T-cell (primary cell): ENCODE measurements at places on chromosomes 1 and 21.

DNA sequence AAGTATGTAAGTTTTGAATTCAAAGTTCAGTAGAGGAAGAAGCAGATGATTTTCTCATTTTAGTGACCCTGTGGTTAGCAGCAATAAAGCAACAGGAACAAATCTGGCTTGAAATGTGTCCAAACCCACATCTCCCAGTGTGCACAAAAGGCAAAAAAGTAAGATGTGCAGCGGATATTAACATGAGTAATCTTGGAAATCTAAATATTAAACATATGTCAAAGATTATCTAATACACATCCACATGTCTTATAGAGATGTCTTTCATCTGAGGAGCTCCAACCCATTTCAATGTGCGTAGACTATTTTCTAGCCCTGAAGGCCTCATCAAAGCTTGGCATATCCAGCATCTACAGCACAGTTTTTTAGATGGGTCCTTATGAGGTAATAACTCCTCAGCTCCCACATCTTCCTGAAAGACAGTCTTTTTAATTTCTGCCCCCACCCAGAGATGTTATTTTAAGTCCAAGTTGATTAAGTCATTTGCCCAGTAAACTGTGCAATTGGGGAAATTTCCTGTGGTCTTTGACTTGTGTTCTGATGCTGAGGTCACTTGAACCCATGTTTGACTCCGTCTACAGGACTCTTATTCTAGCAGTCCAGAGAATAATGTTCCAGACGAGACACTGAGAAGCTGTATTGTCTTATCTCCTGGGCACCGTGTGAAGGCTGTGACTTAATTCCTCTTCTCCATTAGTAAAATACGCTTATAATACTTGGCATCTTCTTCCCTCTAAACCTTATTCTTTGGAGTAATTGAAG is 73.7 kb downstream of the LMO4 start:
- no peak for DNase-seq

GRCh38 chr1:54310439-54311328 is 95.5 kb downstream of the SSBP3 start:
- DNase-seq = no peak

- DNase-seq = no peak
These were observed 30.3 kb upstream of the ECE1 start for GRCh38 chr1:21320410-21321108.

DNA sequence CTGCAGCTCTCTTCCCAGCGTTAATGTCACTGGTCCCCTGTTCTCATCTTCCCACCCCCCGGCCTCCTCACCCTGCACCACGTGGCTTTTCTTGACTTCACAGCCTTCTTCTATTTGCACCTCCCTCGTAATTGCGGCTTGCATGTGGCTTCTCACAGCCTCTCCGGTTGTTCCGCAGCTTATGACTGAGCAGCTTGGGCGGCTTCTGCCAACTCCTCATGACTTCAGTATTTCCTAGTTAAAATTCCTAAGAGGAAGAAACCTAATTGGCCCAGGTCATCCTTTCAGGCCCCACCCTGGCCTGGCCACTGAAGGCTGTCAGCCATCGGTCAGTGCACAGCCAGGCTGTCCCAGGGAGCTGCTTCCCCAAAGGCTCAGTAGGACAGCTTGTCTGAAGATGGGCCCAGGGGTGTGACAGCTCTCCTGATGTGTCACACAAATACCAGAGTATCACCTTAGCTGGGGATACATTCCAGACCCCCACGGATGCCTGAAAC is 8.6 kb upstream of the RERE start:
- DNase-seq = no peak

GRCh38 chr1:29809446-29810120 is 573.3 kb downstream of the PTPRU start:
- DNase-seq = no peak

DNA sequence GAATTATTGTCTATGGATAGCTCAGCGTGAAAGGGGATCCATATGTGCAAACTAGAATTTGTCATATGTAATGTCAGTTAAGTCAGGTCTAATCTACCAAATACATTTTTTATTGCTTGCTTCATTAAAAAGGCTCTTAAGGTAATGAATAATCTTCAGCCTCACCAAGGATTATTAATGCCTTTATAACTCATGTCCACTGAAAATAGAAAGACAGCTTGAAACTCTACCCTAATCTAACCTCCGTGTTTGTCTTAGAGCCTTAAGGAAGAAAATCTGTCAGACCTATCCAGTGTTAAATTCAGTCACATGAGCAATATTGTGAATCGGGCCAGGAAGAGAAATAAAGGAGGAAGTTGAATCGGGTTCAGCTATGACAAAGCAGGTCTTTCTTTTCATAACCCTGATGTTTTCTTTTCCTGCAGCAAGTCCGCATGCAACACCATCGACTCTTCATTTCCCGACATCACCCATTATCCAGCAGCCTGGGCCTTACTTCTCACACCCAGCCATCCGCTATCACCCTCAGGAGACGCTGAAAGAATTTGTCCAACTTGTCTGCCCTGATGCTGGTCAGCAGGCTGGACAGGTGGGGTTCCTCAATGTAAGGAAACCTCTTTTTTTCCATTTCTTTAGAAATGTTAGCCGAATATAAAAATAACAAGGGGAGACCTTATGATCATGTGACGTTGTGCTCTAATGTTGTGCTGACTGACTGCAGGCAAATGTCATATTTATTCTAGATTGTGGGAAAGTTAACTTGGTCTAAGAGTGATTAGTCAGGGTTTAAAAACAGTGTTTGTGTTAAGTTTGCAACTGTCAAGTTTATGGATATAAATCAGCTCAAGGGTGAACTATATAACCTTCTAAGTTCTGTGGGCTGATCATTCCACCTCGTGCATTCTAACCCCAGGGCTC is 321.0 kb downstream of the TM2D1 start:
- DNase-seq = no peak

DNA sequence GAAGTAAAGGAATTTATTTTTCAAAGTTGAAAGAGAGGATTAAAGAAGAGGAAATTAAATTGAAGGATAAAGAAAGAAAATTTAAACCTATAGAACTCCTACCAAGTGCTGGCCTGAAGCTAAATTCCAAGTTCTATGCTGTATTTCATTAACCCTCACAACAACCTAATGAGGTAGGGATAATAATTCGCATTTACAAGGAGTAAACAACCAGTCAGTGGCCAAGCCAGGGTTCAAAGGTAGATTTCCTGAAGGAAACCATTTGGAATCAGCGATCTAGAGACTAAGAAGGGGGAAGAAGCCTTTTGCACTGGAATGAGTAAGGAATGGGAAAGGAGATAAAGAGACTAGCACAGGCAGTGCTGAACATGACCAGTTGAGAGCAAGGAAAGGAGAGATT is 265.8 kb upstream of the ST6GALNAC5 start:
- DNase-seq = no peak
